ENCODE measurements at places on chromosomes 16 and 17.

GRCh38 chr17:17831208-17832031 is 5.4 kb downstream of the SREBF1 start:
- DNase-seq: no peak

DNA sequence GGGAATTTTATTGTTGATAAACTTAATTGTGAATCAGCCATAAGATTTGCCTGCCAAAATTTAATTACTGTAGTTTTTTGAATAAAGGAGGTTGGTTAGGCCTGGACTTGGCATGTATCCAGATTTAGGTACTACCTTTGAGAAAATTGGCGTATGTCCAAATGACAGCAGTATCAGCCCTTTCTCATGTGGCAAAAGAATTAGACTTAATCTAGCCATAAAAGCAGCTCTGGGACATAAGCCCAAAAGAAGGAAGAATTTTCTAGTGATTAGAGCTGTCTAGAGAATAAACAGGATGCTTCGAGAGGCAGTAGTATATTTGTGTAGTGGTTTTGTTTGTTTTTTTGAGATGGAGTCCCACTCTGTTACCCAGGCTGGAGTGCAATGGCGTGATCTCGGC is 27.7 kb downstream of the PPM1E start:
- no peak for DNase-seq

GRCh38 chr17:72258711-72259110 is 137.9 kb downstream of the SOX9 start:
- DNase-seq: no peak

DNA sequence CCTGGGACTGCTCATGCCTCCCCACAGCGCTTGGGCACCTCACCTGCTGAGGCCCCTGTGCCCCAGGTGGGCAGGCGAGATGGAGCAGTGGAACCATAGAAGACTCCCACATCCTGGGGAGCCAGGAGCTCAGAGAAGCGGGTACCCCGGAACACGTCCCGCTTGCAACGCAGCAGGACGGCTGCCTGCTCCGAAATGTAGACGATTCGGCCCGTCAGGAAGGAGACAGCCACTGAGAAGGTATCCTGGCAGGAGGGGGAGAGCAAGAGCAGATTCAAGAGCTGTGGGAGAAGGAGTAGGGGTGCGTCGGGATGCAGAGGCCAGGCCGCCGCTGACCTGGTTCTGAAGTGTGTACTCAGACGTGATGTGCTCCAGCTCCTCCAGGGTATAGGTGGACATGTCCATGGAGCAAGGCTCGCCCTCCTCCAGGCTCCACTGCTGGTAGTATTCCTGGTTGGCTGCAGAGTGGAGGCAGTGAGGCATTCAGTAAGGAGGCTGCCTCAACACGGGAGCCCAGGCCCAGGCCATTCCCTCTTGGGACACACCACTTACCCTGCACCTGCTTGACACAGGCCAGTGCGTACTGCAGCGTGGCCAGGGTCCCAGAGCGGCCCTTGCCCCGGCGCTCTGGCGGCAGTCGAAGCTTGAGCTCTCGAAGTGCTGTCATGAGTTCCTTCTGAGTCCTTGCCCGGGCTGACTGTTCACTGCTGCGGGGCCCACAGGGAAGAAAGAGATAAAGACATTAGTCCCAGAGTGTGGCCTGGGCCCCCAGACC is 2.6 kb downstream of the PER1 start:
- no peak for DNase-seq

- no peak for DNase-seq
Measured at GRCh38 chr17:9308069-9308468, 267.6 kb downstream of the STX8 start.

DNA sequence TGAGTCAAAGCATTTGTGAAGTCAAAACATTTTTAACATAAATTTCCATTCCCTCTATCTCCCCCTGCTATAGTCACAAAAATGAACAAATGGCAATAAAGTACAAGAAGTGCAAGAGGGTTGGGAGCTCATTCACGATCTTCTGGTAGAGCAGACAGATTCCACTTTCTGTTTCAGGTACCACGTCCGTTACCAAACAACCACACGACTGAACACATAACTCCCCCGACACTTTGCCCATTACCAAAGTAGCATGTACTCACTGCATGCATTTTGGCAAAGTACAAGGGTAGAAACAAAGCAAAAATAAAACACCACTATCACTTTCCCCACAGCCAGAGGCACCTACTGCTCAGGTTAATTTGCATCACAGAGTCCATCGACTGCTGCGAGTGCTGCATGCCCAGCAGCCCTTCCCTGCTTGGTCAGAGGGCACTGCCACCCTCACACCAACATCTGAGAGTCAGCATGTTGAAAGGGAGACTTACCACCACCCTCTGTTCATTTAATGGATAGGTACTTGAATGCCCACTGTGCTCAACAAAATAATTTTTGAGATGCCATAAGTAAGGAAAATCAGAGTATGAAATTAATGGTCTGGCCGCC is 150.3 kb upstream of the AXIN2 start:
- DNase-seq: no peak

GRCh38 chr16:60151987-60152386 is 1417.9 kb upstream of the GOT2 start:
- DNase-seq: no peak

DNA sequence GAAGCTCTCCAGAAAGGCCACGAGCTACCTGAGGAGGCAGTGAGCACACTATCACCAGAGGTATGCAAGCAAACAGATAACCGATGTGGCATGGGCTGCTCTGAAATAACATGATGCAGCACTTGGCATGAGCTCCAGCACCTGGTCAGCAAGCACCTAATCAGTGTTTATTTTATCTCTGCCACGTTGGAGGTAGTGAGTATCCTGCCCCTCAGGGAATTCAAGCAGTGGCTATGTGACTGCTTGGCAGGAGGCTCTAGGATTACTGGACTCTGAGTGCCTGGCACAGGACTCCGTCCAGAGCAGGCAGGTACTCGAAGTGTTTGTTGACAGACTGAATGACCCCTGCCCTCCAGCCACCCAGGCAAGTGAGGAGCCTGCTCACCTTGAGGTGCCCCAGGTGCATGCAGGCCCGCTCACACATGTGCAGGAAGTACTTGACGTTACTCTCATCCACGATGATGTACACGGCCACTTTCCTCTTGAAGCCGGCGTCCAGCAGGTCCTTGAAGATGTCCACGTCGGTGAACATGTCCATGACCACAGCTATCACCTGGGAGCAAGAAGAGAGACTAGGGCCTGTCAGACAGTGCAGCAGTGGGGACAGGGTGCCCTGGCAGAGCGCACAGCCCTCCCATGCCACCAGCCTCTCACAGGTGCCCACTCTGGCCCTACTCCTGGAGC is 16.6 kb downstream of the FAM83G start:
- no peak for DNase-seq

GRCh38 chr16:83969771-83970429 is 1.9 kb downstream of the NECAB2 start:
- no peak for DNase-seq

DNA sequence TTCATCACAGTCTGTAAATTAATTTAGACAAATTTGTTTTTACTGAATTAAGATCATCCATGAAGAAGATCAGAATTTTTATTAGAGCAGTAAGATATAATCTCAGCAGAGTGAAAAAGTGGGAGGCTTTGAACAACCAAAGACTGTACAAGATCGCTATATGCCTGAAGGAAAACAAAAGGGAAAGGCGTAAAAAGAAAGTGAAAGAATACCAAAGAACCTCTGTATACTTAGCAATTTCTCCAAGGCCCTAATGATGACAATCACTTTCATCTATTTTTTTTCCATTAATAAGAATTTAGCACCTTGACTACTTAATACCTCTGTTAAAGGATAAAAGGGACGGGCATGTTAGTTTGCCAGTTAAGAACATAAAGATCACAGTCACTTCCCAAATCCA is 38.6 kb upstream of the ABCA10 start:
- no peak for DNase-seq

Measured in suppressor macrophage (primary cell).